ENCODE measurements at places on chromosomes 7 and 10.

- no peak for DNase-seq
Measured at GRCh38 chr7:50335795-50336754, 31.6 kb downstream of the IKZF1 start.

DNA sequence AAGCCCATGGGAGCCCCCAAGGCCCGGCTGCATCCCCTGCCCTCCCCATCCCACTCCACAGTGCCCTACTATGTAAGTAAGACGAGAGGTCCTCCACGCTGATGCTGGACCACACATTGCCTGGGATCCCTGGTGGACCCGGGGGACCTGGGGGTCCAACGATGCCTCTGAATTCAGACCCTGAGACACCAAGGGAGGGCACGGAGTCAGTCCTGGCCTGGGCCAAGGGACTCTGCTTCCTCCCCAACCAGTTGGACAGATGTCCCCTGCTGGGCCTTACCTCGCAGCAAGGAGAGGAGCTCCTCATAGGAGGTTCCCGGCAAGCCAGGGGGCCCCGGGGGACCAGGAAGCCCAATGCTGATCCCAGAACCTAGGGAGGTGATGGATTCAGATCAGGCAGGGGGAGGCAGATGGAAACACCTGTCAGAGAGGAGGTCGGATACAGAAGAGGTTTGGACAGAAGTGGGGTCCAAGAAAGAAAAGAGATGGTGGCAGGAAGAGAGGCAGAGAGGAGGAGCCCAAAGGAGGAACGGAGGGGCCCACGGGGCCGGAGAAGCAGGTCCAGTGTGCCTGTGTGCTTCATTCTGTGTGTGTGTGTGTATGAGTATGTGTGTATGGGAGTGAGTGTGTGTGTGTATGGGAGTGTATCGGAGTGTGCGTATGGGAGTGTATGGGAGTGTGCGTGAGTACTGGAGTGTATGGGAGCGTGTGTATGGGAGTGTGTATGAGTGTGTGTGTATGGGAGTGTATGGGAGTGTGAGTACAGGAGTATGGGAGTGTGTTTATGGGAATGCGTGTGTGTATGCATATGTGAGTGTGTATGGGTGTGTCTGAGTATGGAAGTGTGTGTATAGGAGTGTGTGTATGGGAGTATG, 50.2 kb downstream of the COL17A1 start:
- DNase-seq: no peak

GRCh38 chr7:44080686-44081265, 1.6 kb downstream of the POLM start:
- DNase-seq: no peak

- DNase-seq: no peak
Measured at GRCh38 chr7:140350056-140350455, 48.3 kb downstream of the SLC37A3 start.

- no peak for DNase-seq
Measured at GRCh38 chr10:111709603-111710002, 474.0 kb downstream of the GPAM start.

GRCh38 chr7:12146813-12147212, 64.3 kb upstream of the TMEM106B start:
- DNase-seq: no peak

- DNase-seq: no peak
Measured at GRCh38 chr10:100725071-100725471, 20.3 kb upstream of the PAX2 start.

- no peak for DNase-seq
Measured at GRCh38 chr10:114131094-114131493, 42.9 kb downstream of the CCDC186 start.

GRCh38 chr10:79374312-79375191, 27.3 kb downstream of the PPIF start:
- DNase-seq: peak; percentile 40

GRCh38 chr10:92891885-92892690, 43.8 kb downstream of the EXOC6 start:
- DNase-seq: peak; percentile 47
